ENCODE measurements at places on chromosomes 2 and 18.
A peak's percentile ranks its signal among the peaks of the same experiment; 100 is the strongest.

DNA sequence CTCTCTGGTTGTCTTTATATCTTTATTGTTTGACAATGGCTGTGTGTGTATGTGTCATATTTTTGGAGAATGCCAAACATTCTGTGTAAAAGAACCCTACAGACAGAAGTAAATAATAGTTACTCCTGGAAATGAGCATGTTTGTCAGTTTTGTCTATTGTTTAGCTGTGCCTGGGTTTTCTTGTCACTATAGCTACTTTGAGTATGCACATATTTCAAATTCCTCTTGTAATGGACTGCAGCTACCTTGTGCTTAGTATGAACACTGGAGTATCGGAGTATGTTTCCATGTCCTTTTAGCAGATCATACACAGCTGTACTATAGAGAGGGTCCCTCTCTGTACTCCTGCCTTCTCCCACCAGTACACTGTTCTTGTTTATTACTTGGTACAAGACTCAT is 58.0 kb upstream of the DOCK10 start:
- no peak for DNase-seq

GRCh38 chr2:45610281-45611019 is 617 bp downstream of the SRBD1 start:
- DNase-seq, result peak; percentile 9

DNA sequence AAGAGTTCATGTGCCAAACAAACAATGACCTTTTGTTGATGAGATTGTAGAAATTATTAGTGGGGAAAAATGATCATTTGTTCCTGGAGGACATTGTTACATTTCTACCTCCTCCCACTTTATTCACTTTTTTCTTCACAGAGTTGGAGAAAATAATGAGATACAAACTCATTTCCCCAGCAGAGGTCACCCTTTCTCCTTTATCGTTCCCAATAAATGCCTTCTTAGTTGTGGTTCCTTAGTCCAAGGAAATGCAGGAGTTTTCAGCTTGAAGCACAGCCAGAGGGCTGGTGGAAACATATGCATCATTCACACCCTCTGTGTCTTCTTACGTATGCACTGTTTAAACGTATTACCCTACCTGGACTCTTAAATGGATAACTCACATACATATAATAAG is 108.8 kb downstream of the SLC4A3 start:
- DNase-seq, result no peak

- no peak for DNase-seq
Measured at GRCh38 chr2:191679818-191680600, 2.1 kb downstream of the NABP1 start.

DNA sequence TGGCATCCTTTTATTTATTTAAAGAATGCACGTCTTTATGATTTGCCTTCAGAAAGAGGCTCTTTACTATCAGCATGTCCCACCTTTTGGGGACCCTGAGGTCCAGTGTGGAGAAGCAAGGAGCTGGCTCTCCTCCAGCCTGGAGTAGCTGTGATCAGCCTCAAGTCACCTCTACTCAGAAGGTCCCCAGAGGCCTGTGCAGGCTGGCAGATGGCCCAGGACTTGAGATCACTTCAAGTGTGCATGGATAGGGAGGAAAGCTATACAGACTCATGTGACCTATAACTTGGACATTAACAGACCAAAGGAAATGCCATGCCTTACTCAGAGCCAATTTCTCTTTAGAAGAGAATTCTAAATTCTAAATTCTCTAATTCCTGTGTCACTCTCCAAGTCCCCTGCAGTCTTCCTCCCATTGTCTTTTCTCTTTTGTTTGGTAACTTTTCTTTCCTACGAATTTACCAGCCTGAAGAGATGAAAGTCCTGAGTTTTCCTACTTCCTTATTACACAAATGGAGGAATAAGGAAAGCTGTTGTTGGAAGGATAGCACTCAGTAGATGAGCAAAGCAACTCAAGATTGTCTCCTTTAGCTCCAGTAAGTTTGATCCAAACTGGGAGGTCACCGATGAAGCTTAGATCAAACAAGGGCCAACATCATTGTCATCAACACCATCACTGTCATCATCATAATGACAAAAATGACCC is 163.9 kb downstream of the GFPT1 start:
- DNase-seq, result no peak

DNA sequence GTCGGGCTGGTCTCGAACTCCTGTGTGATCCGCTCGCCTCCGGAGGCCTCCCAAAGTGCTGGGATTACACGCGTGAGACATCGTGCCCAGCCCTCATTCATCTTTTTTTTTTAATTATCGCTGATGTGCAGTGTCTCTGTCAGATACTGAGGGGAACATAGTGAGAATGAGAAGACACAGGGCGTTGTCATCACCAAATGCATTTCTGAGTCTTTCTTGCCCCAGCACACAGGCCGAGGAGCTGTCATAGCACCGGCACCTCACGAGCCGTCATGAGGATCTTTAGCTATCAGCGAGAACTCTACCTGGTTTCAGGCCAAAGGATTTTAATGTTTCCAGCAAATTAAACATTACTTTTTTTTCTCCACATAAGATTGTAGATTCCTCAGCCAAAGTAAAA is 548.0 kb upstream of the SOX11 start:
- DNase-seq, result no peak

- peak; percentile 76 for DNase-seq
Measured at GRCh38 chr2:96174251-96175144, 29.3 kb upstream of the DUSP2 start.

DNA sequence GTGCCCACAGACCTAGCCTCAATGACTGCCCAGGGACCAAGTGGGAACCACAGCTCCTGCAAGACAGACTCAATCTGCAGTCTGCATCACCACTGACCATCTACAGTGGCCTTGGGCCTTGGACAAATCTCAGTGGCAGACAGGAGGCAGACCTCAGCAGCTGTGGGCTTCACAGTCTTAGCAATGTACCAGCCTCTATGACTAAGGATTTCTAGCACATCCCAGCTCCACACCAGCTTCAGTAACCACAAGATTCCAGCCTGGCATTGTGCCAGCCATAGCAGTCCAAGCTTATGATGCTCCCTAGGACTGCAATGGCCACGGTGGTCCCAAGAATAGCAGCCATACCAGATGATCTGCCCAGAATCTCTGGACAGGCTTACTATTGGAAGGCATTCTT is 19.6 kb upstream of the WDR75 start:
- DNase-seq, result no peak

DNA sequence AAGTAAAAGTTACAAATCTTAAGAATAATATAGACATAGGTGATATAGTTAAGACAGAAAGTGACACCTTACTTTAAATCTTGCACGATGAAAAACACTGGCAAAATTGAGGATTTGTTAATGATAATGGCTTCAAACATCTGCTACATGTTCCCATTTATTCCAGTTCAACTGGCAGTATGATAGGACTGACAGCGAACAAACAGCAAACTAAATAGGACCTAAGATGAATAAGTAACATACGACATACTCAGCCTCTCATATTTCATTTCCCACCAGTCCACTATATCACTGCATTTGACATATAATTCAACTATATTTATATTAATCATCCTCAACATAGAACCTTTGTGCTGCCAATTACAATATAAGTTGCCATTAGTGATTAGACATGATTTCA is 36.3 kb downstream of the ACVR1C start:
- no peak for DNase-seq

DNA sequence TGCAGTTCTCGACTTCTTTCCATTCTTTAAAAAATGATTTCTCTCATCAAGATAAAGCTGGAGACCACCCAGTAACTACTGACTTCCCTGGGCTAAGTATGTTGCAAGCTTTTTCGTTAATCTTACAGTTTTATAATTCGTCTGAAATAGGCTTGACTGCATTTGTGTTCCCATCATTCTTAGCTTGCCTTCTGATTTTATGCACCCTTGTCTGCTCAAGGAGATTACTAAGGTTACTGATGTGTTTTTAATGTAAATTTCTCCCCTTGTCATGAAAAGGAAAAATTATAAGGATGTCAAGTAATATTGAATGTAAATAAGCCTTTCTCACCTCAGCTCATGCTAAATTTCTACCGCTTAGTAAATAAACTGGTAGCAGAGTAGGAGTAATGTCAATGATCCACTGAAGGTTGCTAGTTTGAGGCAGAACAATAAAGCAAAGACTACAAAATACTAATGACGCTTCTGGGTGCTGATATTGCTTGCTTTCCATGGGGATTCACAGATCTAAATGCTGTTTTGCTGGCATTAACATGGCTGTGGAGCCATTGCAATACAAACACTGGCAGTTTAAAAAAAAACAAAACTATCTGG is 91.9 kb upstream of the CDH20 start:
- no peak for DNase-seq

DNA sequence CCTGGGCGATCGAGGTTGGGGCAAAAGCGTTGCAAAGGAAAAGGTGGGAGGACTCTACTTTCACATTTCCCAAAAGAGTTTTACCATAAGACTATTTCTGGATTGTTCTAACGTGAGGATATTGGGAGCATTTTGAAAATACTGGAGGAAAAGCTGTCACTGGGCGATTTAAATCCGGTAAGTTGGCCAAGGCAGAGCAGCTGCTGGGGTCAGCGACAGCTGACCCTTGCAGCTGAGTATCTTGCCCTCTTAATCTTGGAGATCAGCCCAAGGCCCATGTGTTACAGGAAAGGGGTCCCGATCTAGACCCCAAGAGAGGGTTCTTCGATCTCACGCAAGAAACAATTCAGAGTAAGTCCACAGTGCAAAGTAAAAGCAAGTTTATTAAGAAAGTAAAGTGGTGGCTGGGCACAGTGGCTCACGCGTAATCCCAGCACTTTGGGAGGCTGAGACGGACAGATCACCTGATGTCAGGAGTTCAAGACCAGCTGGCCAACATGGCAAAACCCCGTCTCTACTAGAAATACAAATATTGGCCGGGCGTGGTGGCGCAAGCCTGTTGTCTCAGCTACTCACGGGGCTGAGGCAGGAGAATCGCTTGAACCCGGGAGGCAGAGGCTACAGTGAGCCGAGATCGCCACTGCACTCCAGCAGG is 964 bp upstream of the ST3GAL5 start:
- no peak for DNase-seq

DNA sequence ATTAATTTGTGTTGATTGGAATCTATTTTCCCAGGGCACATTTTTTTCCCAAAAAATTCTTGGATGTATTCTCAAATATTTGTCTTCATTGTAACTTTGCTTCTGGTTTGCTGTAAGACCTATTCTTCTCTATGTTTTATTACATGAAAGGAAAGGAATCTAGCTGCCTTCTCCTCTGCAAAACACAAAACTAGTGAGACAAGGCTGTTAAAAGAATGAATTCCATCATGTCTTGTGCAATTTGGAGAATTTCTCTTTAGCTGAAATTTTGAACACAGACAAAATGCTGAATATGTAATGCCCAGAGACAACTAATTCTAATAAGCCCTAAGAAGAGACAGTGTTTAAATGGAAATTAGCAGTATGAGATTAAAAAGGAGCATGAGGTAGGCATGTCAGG is 275.9 kb downstream of the CDH20 start:
- DNase-seq, result no peak

DNA sequence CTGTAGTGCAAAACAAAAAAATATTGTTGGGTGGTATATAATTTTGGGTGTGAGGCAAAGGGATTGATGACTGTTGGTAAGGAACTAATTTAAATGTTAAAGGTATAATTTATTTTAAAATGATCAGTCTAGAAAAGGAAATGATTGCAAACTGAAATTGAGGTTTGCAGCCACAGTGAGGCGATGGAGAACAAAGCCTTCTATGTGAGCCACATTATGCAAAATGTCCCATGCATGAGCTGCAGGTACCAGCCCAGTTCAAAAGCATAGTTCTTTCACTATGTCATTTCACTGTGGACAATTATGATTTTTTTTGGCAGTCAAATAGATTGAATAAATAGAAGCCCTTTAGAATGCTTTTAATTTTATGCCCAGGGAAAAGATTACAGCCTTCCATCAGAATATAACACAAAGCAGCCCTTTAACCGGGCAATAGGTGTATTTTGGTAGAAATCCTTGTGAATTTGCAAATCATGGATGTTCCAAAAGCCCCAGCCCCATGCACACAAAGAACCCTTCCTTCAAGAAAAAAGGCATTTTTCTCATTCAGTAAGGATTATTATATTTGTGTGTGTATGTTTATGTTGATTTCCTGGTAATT is 1.7 kb downstream of the MAP2 start:
- DNase-seq, result no peak

GRCh38 chr2:64157792-64158191 is 13.6 kb upstream of the PELI1 start:
- no peak for DNase-seq

DNA sequence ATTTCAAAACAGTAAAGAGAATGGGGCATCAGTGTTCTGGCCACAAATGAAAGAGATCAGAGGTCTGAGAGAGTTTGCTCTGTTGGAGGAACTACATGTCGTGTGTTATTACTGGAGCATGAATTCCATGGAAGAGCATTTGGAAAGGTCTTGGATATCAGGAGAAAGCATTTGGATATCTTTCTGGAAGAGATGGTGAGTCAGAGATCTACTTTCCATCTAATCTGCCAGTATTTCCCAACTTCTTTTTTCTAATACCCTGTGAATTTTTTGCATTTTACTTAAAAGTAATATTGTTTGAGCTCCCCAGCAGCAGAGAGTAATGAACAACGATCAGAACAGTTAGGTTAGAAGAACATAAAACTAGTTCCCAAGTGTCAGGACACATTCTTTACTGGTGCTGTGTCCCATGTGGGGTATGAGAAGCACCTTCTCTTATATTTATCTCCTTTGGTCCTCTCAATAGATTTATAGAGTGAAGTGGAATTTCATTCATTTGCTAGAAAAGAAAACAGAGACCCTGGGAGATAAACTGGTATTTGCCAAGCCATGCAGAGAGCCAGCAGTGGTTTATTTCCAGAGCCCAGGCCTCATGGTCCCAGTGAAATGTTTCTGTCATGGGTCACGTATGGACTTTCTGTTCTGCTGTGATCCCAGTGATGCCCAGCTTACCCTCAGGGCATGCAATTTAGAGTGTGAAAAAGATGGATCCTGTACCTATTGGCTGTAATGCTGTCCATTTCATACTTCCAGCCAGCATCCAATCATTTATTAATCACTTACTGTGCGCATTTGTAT is 130.8 kb upstream of the NT5C1B start:
- DNase-seq, result no peak

GRCh38 chr2:15426606-15427005 is 134.5 kb downstream of the NBAS start:
- no peak for DNase-seq

DNA sequence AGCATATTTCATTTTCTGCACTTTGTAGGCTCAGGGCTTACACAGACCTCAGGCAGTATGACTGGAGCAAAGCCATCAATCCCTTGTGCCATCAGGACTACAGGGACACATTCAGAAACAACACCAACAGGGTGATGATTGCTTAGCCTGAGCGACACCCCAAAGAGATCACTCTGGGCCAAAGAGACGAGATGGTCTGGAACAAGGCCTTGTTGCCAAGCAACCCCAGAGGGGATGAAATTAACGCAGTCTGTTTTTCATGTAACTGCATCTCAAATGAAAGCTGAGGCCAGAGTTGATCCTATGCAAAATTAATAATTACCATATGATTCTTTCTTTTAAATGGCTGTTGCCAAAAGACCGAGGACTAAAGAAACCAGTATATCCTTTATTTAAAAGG is 20.2 kb upstream of the B3GNT2 start:
- DNase-seq, result no peak

DNA sequence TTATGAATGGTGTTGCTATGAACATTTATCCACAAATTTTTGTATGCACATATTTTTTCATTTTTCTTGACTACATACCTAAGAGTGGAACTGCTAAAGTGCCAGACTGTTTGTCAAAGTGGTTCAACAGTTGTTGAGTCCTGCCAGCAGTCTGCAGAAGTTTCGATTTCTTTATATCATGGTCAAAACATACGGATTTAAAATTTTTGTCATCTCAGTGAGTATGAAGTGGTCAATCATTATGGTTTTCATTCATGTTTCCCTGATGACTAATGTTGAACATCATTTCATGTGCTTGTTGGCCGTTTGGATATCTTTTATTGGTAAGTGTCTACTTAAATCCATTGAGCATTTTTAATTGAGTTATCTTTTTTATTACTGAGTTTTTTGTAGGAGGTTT is 39.2 kb downstream of the CCDC138 start:
- DNase-seq, result no peak
